ENCODE measurements at places on chromosomes 5 and 9.
A peak's percentile ranks its signal among the peaks of the same experiment; 100 is the strongest.

DNA sequence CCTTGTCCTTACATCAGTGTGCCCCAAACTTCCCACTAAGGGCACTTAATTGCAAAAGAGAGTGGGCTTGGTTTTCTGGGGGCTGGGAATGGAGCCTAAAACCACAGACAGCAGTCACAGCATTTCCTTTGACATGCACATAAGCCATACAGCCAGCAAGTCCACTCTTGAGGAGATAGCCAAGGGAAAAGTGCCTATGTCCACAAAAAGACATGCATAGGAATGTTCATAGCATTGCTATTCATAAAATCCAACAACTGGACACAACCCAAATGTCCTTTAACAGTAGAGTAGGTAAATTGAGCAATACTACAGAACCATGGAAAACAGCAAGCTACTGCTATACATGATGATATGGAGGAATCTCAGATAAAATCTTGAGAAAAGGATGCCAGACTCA, 11.7 kb upstream of the FAT2 start:
- DNase-seq, result no peak

GRCh38 chr5:154786414-154786813, 31.2 kb downstream of the LARP1 start:
- DNase-seq, result no peak

DNA sequence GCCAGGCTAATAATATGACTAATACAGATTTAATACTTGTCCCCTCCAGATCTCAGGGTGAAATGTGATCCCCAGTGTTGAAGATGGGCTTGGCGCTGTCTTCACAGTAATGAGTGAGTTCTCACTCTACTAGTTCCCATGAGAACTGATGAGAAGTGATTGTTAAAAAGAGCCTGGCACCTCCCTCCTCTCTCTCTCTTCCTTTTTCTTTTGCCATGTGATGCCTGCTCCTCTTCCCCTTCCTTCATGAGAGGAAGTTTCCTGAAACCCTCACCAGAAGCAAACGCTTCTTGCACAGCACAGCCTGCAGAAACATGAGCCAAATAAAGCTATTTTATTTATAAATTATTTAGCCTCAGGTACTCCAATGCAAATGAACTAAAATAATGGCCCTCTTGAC, 55.2 kb downstream of the GLDC start:
- DNase-seq, result no peak

DNA sequence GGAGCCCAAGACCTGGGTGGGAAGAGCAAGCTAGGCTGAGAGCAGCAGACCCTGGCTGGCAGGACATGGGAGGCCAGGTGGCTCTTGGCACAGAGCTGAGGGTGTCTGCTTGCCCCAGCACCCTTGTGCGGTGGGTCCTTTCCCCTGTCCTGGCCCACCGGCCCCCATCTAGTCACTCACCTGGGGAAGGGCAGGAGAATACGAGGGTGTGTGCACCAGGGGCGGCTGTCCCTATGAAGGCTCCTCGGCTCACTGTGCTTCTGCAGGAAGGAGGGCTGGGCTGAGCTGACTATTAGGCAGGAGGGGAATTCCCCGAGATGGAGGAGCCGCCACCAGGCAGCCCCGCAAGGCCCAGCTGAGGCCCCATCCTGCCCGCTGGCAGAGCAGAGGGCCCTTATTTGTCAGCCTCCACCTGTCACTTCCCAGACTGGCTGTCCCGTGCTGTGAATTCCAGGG, 6.1 kb upstream of the TNIP1 start:
- peak; percentile 47 for DNase-seq

DNA sequence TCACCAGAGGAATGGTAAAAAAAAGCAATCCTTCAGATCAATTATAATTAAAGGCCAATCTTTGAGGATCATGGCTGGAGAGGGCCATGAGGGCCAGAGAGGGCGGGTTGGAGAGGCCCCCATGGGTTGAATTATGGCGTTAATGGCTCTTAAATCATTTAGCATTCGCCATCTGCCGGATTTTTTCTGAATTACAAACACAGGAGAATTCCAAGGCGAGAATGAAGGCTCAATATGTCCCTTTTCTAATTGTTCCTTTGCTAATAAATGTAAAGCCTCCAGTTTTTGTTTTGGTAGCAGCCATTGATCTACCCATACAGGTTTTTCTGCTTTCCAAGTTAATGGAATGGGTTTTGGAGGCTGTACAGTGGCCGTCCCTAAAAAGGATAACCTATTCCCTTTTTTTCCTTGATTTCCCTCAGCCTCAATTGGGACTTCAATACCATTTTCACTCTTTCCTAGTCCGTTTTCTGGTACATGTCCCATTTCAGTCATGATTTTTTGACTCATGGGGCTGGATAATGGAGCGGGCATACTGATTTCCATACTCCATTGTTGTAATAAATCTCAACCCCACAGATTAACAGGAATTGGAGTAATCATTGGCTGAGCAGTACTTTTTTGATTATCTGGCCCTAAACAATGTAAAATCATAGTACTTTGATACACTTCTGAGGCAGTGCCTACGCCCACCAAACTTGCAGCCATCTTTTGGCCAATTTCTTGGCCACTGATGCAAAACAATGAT, 6.7 kb upstream of the TMEM141 start:
- DNase-seq, result peak; percentile 48

- no peak for DNase-seq
Observed at GRCh38 chr5:170721681-170722080, 61.8 kb upstream of the GABRP start.

GRCh38 chr5:171573451-171574225, 154.2 kb downstream of the FGF18 start:
- DNase-seq, result no peak

DNA sequence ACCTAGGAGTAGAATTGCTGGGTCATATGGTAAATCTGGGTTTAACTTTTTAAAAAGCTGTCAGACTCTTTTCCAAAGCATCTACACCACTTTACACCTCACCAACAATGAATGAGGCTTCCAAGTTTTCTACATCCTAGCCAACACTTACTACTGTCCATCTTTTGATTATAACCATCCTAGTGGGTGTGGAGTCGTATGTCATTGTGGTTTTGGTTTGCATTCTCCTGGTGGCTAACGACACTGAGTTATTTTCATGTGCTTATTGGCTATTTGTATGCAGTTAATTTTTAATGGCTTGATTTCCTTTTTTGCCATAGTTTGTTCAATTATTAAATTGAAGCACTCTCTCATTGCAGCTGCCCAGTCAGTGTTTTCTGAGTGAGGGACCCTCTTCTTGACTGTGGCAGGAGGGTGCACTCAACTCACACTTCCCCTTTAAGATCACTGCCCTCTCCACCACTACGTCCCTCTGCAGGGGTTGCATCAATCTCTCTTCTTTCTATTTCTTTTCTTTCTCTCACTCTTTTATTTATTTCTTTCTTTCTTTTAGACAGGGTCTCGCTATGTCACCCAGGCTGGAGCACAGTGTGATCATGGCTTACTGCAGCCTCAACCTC, 182.3 kb downstream of the C9orf152 start:
- no peak for DNase-seq

- no peak for DNase-seq
Observed at GRCh38 chr5:6321078-6321477, 57.3 kb downstream of the MED10 start.

DNA sequence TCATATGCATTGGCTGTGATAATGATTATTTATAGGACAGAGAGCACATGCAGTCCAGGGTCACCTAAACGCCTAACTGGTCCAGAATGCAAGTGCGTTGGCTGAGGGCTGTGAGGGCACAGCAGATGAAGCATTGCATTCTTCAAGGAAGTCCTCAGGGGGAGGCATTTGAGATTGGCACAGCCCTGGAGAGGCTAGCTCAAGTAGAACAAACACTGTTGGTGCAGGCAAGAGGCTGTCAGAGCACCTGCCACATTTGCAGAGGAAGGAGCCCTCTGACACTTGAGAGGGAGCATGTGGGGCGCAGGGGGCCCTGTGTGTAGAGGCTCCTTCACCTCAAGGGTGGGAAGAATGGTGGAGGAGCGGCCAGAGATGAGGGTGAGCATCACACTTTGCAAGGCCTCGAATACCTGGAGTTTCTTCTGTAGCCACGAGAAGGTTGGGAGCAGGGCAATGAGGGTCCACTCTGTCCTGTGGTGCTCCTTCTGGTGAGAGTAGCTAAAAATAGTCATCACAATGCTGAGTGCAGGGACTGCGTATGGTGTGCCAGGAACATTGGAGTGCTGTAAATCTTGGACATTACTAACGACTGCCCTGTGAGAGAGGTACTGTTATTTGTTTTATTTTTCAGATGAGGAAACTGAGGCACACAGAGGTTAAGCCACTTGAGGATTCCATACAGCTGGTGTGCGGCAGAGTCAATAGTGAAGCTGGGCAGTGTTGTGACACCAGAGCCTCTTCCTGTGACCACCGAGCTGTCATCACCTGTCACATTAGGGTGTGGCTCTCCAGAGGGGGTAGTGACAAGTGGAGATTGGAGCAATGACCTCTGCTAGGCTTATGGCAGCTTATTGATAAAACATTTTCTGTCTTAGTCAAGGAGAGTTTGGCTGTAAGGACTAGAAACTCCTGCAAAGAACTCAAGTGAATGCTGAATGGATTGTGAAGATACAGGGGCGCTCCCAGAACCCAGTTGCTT, 100.2 kb downstream of the PIP5K1B start:
- no peak for DNase-seq

DNA sequence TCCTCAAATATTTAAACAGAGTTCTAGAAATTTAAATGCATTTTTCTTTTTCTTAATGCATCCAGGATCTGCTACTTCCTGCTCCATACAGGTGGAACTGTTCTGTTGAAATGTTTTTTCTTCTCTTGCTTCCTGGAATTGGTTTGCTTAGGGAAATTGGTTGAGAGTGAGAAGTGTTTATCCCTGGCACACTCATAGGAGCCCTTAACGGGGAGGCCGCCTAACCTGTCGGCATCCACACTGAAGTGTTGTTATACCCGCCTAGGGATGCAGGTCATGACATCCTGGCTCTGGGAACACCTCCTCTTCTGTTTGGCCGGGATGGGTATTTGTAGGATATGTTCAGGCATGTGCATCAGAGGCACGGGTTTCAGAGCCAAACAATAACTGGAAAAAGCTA, 239.7 kb downstream of the GADD45G start:
- DNase-seq, result no peak

- no peak for DNase-seq
Observed at GRCh38 chr5:36346896-36347690, 45.4 kb upstream of the RANBP3L start.

- no peak for DNase-seq
Observed at GRCh38 chr9:98811051-98811650, 3.7 kb downstream of the GALNT12 start.

GRCh38 chr9:96441798-96442445, 8.0 kb upstream of the HABP4 start:
- DNase-seq, result no peak

All from CD4-positive, alpha-beta T cell treated with Interferon alpha-2 for 1 hour (primary cell).